ENCODE measurements at places on chromosomes 6 and 20. TPM values are rescaled to one million over a fixed set of nuclear protein-coding genes. Genes with fewer than 3 reads are reported as not detected.

Gene ADGB
- not detected for total RNA-seq

Gene PM20D2
- total RNA-seq = 14.0 TPM

DNA sequence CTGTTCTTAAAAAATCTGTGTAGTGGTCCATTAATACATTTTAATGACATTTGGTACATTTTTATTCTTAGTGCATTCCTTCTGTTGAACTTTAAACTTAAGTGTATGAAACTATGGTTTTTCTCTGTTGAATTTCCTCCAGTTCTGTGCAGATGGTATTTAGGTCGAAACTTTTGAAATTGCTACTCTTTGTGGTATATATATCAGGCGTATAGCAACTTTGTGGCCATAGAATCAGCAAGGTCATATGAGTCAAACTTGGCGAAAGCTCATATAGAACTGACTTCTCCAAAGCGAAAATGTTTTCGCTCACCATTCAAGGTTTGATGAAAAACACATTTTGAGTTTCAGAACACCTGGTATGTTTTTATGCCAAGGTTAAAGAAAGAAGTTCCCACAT lies 93.7 kb downstream of the MAP3K4 start:
- no peak for DNase-seq

GRCh38 chr6:42571611-42572342 lies 7.9 kb downstream of the UBR2 start:
- no peak for DNase-seq

GRCh38 chr20:21698494-21699215 lies 6.8 kb upstream of the PAX1 start:
- DNase-seq = no peak

GRCh38 chr6:33996120-33996475 lies 149.8 kb downstream of the GRM4 start:
- DNase-seq = peak; percentile 35

DNA sequence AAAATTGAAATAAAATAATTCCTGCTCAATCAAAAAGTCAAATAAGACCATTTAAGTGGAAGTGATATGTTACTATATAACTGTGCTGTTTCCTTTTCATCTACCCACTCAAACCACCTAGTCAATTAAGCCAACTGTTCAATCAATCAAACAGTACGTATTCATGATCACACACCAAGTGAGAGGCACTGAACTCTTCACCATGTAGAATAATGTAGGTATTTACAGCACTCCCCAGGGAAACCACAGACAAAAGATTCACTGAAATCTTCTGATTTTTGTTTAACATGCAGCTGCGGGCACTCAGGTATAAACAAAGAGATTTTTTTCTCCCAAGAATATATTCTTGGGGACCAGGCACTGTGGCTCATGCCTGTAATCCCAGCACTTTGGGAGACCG lies 21.3 kb upstream of the OPRM1 start:
- no peak for DNase-seq

GRCh38 chr6:140201787-140202458 lies 827.5 kb upstream of the CITED2 start:
- no peak for DNase-seq

DNA sequence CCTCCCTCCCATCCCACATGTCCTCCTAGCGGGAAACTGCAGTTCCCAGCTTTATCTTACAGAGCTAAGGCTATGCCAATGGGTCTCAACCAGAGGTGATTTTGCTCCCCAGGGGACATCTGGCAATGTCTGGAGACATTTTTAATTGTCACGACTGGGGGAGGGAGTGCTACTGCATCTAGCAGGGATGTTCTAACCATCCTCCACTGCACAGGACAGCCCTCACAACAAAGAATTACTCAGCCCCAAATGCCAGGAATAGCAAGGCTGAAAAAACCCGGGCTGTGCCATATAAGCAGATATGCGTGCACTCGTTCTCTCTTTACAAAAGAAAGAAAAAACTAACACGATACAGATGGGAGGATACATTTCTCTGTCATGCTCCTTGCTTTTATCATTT lies 8.5 kb downstream of the MRPS18A start:
- DNase-seq = no peak

- no peak for DNase-seq
Observed at GRCh38 chr6:165091121-165091785, 218.2 kb downstream of the C6orf118 start.

DNA sequence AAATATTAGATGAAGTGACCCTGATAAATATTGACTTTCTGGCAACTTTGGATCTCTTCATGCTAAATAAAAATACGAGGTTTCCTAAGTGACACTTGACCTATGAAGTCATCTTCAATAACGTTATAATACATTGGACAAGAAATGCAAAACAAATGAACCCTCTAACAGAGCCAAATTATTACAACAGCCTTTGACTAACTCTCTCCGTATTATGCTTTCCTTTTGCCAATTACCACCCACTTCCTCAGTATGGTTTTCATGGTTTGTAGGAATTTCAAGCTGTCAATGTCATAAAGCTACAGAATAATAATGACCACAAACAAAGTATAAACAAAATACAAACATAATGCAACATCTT lies 210.5 kb downstream of the MOXD1 start:
- DNase-seq = no peak

- no peak for DNase-seq
Observed at GRCh38 chr6:117908246-117909068, 1.4 kb downstream of the SLC35F1 start.
